CD8-positive, alpha-beta T cell (primary cell): ENCODE measurements at places on chromosomes 7 and 10. TPM values are rescaled to one million over a fixed set of nuclear protein-coding genes. Genes with fewer than 3 reads are reported as not detected.

DNA sequence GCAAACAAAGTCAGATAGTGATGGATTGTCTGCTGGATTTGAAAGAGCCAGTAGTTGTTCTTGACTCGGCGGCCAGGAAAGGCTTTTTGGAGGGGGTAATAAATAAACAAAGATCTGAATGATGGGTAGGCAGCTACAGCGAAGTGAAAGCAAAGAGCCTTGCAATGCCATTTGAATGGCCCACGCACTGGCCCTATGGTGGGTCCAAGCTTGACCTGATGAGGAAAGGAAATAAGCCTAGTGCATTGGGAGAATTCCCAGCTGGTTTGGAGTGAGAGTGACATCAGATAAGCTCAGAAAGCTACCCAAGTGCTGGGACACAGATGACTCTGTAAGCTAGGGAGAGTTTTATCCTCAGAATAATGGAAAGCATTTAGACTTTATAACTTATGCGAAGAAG is 365.2 kb downstream of the PLXDC2 start:
- DNase-seq: no peak

MGAM2 gene
- total RNA-seq: not detected

EXOC4 gene
- total RNA-seq: 47.9 TPM

TMEM225B gene
- 0.94 TPM for total RNA-seq
